Caco-2 (cell line): ENCODE measurements at places on chromosomes 3 and 15.

GRCh38 chr3:159785273-159785708 lies 203.3 kb upstream of the IL12A start:
- peak; percentile 63 for DNase-seq

DNA sequence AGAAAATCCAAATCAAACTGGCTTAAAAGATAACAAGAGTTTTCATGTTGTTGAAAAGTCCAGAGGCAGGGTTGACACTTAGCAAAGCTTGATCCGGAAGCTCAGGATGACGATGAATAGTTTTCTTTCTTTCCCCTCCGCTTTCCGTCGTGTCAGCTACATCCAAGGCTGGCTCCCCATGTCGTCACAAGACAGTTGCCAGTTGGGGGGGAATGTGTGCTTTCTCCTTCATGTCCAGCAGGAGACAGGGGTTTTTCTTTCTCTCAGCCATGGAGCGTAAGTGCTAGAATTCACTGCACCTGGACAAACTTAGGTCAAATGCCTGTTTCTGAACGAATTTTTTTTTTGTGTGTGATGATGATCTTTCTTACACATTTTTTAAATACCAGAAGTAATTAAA lies 273.8 kb upstream of the RGMA start:
- no peak for DNase-seq

- DNase-seq: peak; percentile 81
Measured at GRCh38 chr3:155737844-155738460, 6.9 kb downstream of the PLCH1 start.

GRCh38 chr15:98413933-98414546 lies 234.3 kb upstream of the IGF1R start:
- DNase-seq: no peak

DNA sequence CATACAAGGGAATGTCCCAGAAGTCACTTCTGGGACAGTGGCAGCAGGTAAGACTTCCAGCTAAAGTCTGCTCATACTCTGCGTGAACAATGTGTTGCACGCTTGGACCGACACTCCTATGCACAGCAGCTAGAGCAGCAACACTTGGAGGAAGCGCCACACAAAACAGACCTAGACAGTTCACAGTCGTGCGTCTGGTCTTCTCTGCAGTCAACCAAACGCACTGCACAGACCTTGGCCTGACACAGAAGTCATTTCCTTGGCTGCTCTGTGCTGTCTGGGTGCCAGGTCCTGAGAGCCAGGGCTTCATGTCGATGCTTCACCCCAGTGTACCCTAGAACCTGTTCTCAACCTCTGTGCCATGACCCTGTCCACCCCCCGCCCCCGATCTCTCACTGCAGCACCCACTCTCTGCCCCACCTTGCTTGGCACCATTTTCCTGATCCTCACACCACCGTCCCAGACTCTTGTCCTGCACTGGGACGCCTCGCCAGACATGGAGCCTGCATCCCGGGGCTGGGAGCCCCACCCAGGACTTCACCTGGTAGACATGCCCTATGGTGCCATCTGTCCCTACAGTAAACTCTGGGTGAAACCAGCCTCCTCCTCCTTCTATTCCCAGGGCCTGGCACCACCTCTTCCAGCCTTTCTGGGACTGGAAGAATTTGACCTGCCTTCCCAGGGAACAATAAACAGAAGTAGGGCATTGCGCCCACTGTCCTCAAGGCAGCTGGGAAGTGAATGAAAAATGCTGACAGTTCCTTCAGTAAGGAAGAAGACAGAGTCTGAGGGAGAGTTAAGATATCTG lies 3.1 kb downstream of the ATP10A start:
- no peak for DNase-seq

DNA sequence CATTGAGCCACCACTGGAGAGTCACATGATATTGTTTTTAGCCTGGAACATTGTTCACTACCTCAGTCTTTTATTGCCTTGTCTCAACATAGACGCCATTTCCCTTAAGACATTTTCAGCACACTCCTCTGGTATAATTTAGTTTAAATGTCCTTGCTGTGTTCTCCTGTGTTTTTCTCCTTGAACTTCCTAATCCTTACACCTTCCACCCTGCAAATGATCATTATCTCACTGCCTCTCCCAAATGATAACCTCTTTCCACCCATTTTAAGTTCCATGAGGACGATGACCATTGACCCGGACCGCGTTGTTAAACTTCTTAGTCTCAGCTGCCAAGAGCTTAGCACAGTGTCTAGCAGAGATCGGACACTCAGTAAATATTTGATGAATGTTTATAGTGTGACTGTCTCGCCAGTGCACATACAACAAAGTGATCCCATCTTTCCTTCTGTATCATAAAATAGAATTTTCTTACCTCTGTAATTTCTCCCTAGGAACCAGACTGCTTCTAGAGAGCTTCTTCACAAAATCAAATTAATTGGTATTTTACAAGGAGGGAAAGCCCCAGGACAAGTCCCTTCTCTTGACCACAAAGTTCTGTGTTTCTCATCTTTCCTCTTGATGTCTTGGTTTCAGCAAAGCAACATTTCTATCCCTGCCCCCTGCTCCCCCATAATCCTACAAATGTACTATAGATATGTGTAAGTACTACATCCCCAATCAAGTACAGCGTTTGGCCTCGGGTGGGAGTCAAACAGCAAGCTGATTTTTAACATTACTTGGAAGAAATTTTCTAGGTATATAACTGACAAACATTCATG lies 429.6 kb downstream of the LPP start:
- peak; percentile 10 for DNase-seq

DNA sequence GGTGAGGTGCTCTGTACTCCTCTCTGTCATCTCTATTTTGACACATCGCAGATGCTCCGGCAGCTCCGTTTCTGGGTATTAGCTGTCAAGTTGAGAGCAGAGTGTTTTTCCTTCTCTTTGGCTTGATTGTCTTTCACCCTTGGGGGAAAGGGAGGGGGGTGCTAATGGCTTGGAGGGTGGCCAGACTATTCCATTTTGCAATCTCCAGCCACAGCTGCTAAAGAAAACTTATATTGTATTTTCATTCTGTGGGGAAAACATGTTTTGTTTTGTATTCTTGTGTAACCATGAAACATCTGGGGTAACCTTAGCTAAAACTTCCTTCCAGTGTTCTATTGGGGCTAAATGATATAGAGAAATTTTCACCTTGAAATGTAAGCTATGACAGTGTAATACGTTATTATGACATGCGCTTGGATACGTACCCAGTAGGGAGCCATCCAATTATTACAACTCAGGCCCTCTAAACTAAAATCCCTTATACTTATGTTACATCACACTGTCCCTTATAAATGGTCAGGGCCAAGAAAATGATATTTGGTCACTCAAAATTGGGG lies 14.0 kb upstream of the LARP6 start:
- DNase-seq: no peak

DNA sequence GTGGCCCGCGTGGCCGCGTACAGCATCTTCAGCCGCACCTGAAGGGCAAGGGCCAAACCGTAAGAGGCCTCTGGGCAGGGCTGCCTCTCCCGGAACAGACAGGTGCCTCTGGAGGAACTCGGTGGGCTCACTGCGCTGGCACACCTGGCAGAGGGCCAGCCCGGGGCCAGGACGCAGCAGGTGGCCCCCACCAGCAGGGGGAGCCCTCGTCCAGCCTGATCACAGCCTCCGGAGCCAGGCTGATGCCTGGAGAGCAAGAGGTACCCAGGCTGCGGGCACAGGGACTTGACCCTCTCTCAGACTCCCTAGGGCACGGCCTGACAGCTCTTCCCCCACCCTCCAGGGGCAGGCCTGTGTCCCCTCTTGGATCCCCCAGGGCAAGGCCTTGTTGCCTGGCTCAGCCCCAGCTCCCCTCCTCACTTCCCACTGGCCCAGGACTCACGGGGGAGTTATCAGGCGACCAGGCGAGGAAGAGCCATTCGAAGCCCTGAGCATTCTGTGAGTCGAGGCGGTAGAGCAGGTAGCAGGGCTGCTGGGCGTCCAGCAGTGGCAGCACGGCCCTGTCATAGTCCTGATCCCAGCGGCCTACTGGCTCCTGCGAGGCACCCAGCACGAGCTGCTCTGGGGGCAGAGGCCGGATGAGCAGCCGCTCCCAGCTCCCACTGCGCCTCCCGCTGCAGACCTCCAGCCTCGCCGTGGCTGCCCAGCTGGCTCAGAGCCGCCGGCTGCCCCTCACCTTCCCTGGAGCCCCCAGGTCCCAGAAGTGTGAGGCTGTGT lies 6.2 kb upstream of the TLR9 start:
- no peak for DNase-seq

GRCh38 chr3:117059067-117059955 lies 349.7 kb downstream of the TUSC7 start:
- no peak for DNase-seq

GRCh38 chr15:101207867-101208288 lies 44.0 kb downstream of the CHSY1 start:
- no peak for DNase-seq

DNA sequence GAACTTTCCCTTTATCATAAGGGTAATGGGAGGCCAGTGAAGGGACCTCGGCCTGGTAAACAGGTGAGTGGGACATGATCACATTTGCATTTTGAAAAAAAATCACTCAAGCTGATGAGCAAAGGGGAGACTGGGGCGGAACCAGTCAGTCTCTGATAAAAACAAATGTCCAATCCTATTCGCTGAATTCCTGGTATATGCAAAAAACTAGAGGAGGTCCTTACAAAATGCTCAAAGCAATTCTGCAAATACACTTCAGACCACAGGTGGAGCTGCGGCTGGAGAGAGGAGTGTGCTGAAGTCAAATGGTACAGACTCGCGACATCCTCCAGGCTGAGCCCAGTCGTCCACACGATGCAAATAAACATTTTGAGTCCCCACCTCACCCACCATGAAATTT lies 166.7 kb downstream of the FOXP1 start:
- DNase-seq: peak; percentile 61

DNA sequence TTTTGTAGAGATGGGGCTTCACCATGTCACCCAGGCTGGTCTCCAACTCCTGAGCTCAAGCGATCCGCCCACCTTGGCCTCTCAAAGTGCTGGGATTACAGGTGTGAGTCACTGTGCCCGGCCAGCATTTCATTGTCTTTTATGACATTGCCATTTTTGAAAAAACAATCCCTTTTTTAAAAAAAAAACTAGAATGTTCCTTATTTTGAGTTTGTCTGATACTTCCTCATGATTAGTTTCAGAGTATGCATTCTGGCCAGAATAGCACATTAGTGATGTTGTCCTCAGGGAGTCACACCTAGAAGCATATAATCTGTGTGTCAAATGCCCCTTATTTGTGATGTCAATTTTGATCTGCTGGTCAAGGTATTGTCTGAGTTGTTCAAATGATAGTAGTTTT lies 21.2 kb upstream of the NMD3 start:
- DNase-seq: no peak

DNA sequence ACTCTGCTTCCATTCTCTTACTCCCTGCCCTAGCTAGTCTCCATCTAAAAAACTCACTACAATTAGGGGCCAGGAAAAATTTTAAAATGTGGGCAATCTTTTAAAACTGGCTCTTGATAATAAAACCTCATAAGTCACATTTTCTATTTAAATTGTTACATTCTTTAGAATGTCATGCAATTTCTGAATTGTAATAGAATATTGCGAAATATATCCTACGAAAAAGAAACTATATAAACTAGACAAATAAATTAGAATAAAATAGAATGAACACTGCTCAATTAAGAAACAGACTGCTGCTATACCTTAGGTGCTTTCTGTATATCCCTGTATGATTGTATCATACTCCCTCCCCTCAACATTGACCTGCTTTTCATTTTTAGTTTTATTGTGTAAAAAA lies 826.0 kb downstream of the IGSF11 start:
- DNase-seq: no peak

GRCh38 chr15:90248789-90249202 lies 560 bp upstream of the TTLL13 start:
- DNase-seq: no peak

DNA sequence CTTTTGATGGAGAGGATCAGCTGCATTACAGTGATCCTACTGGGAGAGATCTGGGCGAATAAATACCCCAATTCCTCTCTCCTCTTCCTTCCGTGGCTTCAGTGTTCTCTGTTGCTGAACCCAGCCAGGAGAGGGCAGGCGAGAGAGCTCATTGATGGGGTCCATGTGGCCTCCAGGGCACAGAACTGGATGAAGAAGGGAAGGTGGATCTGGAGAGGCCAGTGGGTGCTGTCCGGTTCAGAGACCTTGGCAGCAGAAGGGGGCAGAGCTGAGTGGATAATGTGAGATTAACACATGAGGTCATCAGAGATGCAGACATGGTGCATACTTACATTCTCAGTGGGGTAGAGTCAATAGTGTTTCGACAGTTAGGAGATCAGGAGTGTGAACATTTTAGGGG lies 193.6 kb downstream of the CLSTN2 start:
- peak; percentile 53 for DNase-seq

DNA sequence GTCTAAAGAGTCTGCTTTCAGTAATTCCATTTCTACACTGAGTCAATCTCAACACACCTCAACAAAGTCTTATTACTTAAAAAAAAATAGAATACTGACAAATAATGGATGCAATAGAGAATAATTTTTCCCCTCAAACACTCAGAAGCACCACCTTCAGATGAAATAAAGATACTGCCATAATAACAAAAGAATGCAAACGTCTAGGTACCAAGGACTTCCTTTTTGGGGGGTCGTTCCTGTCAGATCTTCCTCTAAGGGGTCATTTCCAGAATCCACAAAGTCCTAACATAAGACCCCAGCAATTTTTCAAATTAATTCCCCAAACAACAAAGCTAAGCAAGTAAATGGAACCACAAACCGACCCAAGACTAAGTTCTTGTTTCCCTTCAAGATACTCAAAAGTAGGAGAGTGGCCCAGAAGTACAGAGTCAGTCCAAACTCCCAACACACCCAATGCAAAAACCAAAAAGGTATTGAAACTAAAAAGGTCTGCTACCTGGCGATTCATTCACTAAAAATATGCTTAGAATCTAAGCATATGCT lies 1.3 kb downstream of the RYK start:
- no peak for DNase-seq

DNA sequence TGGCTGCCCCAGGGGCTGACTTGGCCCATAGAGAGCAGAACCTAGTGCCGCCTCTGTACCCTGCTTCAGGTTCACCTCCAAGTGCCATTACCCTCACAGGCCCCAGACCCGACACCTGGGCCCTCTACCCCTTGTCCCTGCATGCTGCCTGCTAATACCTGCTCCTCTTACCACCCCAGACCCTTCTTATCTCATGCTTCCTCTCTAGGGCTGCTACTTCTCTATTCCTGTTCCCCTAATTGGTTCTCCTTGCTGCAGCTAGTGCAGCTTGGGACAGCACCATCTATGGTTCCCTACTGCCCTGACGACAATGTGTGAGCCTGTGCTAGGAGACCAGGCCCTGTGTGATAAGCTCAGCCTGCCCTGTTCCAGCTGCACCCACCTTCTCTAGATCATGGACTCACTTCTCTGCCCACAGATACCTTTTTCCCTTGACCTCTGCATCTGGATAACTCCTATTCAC lies 15.3 kb downstream of the HDAC11 start:
- DNase-seq: peak; percentile 27
